ENCODE measurements at places on chromosomes 3 and 15. TPM values are rescaled to one million over a fixed set of nuclear protein-coding genes. Genes with fewer than 3 reads are reported as not detected.

GRCh38 chr3:112149136-112149535, 16.1 kb upstream of the GCSAM start:
- no peak for DNase-seq

- DNase-seq: no peak
Observed at GRCh38 chr3:61227799-61228198, 23.5 kb downstream of the FHIT start.

GRCh38 chr15:73024168-73024567, 28.1 kb upstream of the NEO1 start:
- no peak for DNase-seq

DNA sequence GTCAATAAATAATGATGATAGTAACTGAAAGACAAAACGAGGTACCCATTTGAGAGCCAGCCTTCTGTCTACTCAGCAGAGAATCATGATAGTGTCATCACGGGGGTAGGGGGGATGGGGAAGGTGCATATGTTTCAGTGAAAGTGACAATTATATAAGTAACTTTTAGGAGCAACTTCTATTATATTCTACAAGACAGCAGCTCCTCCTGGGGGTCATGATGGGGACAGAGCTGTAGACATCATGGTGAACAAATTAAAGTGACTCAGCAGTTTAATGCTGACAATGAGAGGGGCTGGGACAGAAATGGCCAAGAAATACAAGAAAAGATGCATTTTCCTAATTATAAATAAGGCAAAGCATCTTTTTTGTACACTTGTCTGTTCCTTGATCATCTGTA, 11.8 kb downstream of the CAPN3 start:
- no peak for DNase-seq

DNA sequence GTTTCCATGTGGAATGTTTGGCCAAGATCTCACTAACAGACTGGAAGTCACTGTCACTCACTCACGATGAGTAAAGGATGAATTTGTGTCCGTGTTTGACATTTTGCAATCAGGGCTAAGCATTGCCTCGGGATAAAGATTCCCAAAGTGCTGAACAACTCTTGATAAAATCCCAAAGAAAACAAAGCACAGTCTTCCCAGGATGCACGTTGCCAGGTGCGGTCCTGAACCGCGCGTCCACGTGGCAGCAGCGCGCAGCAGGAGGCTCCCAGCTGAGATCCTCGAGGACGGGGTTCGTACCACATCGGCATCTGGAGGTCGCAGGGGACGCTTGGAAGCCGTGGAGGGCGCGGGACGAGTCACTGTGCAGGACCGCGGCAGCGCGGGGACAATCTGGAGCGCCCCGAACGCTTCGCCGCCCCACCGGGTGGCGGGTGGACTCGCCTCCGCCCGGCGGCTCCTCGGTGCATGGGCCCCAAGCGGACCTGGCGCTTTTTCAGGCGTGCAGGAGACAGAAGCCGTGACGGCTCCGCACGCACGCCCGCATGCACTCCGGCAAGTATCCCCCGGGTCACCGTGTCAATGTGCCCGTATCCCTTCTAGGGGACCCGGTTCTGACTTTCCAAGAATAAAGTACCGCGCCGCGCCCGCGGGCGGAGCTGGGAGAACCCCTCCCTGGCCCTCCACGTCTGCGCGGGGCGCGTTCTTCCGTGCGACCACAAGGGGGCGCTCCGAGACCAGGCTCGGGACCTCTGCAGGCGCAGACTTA, 17.7 kb downstream of the CPN2 start:
- DNase-seq: peak; percentile 77

- DNase-seq: no peak
Observed at GRCh38 chr3:107560166-107560565, 37.4 kb downstream of the BBX start.

- DNase-seq: no peak
Observed at GRCh38 chr3:66534304-66534845, 33.6 kb upstream of the LRIG1 start.

- no peak for DNase-seq
Observed at GRCh38 chr15:90836296-90836871, 32.0 kb upstream of the FURIN start.

GRCh38 chr3:194397757-194398312, 1.2 kb downstream of the GP5 start:
- no peak for DNase-seq

- DNase-seq: no peak
Observed at GRCh38 chr3:18586076-18586475, 160.9 kb upstream of the SATB1 start.

- no peak for DNase-seq
Observed at GRCh38 chr3:16236030-16236639, 28.6 kb downstream of the DPH3 start.

DNA sequence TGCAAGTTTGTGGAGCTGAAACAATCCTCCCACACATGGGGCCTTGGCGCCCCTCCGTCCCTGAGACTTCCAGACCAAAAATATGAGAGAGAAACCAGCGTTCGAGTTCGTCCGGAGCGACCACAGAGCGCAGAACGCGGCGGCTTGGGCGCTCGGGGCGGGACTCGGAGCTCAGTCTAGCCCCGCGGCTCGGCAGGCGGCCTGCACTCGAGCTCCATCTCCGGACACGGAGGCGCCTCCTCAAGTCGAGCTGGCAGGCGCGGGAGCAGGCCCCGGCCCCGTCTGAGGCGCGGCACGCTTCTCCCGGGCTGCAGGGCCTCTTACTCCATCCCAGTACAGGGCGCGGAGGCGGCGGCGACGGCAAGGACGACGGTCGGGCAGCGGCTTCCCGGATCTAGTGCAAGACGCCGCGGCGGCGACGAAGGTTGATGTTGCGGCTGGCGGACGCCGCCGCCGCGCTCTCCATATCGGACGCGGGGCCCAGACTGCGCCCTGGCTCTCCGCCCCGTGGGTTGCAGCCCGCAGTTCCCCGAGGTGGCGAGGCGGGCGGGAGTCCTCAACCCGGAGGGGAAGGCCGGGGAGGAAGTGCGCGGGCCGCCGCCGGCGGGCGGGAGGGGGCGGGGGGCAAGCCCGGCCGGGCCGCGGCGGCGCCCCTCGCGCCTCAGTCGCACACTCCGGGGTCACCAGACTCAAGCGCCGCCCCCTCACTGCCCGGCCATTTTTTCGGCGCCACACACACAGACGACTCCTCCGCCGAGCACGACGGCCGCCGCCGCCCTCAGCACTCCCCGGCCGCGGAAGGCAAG, 674 bp downstream of the MSL2 start:
- DNase-seq: peak; percentile 63

DNA sequence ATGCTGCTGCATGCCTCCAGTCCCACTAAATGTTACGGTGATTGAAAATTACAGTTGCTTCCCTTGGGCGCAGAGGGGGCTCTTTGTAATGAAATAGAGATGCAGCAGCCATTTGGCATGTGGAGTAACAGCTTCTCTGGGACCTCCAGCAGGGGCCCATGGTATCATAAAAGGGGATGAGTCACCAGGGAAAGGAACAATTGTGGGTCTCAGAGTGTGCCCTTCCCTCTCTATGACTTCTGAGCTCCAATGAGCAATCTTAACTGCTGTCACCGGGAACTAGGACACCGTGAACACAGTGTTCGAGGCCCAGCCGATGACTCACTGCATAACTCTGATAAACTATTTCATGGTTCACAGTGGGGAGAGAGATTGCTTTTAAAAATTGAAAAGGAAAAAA, 164.8 kb upstream of the NUDT16 start:
- DNase-seq: no peak

DNA sequence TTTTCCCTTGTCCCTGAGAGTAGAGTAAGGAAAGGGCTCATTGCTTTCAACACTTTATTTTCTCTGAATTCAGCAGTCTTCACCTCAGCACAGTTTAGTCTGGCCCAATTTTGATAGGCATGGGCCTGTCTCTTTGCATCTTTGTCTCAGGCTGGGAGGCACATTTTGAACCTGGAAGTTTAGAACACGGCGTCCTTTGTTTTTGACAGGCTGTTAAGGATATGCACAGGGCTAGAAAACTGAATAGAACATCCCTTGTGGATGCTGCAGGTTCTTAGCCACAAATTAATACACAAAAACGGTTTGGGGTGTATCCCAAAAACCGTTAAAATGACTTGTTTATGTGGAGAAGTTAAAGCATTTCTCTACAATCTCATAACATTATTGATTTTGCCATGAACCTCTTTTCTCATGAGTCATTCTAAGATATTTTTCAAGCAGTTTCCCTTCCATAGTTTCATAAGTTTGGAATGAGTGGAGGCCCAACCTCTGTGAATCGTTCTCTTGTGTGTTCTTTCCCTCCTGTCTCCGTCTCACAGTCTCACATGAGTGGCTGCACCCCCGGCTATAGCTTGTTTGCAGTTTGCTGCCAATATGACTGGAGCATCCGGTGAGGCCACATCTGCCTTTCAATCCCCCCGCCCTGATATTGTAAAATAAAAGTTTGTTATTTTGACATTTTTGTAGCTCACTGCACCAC, 192.9 kb upstream of the EIF1B start:
- no peak for DNase-seq

DNA sequence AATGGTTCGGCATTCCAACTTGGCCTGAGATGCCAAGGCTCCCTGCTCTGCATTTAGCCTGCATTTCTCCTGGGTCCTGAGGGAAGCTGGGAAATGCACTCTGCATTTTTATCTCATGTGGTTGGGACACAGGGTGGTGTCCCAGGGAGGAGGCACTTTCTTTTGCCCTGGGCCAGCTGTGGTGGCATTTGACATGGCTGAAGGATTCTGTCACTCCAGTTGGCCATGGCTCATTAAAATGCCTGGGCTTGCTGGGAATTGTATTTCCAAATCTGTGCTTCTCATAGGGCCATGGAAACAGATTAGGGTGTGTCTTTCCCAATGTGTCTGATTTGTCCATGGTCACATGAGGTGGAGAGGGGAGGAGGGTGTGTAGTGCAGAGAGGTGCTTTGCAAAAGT, 128.3 kb upstream of the RGMA start:
- DNase-seq: no peak

DNA sequence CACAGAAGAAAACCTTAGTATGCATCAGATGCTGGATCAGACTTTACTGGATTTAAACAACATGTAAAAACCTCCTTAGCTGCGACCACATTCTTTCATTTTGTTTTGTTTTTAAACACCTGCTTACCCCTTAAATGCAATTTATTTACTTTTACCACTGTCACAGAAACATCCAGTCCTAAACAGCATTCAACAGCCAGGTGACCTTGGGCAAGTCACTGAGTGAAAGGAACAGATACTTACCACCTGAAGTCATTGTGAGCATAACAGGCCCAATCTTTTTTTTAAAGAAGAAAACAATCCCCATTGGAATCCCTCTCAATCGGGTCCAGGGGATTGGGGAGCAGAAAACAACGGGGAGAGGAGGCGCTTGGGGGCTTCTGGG, 390 bp downstream of the STARD5 start:
- DNase-seq: no peak

The RGMA gene
- 2.6 TPM for total RNA-seq

The MASP1 gene
- total RNA-seq: not detected

The ISL2 gene
- 0.44 TPM for total RNA-seq

The PLA2G4E gene
- not detected for total RNA-seq

The LMOD3 gene
- not detected for total RNA-seq

The ANKRD63 gene
- total RNA-seq: 8.4 TPM

The LRRC31 gene
- total RNA-seq: not detected

The CCDC39 gene
- total RNA-seq: not detected

The RPUSD3 gene
- 98.7 TPM for total RNA-seq

The ALDH1A2 gene
- total RNA-seq: not detected

The SLC38A3 gene
- 1.1 TPM for total RNA-seq

The PRICKLE2 gene
- total RNA-seq: 0.25 TPM

All from G401 (cell line).